ENCODE measurements at places on chromosomes 3 and 15. TPM values are rescaled to one million over a fixed set of nuclear protein-coding genes. Genes with fewer than 3 reads are reported as not detected.

CAND2 gene
- 0.45 TPM for total RNA-seq

CATSPER2 gene
- total RNA-seq, result 10.3 TPM

CIDEC gene
- total RNA-seq, result not detected

KLHL6 gene
- 16.9 TPM for total RNA-seq

WDR76 gene
- 69.0 TPM for total RNA-seq

UCN2 gene
- total RNA-seq, result not detected

CILP gene
- total RNA-seq, result 0.08 TPM

LMOD3 gene
- total RNA-seq, result not detected

GUCA1C gene
- total RNA-seq, result not detected

PYDC2 gene
- not detected for total RNA-seq

PLA2G4F gene
- not detected for total RNA-seq

CEP63 gene
- total RNA-seq, result 17.1 TPM

ACOX2 gene
- not detected for total RNA-seq

SPSB4 gene
- total RNA-seq, result not detected

DAZL gene
- total RNA-seq, result not detected

SPINT1 gene
- 1.5 TPM for total RNA-seq

UBR1 gene
- 56.4 TPM for total RNA-seq

CADM2 gene
- total RNA-seq, result not detected

LTK gene
- total RNA-seq, result not detected

VWA5B2 gene
- total RNA-seq, result not detected

PLCL2 gene
- 12.5 TPM for total RNA-seq
